ENCODE measurements at places on chromosomes 5 and 9.

GRCh38 chr5:111999286-111999685 is 242.3 kb upstream of the NREP start:
- no peak for DNase-seq

- DNase-seq: no peak
Observed at GRCh38 chr9:133945977-133946753, 46.0 kb downstream of the VAV2 start.

DNA sequence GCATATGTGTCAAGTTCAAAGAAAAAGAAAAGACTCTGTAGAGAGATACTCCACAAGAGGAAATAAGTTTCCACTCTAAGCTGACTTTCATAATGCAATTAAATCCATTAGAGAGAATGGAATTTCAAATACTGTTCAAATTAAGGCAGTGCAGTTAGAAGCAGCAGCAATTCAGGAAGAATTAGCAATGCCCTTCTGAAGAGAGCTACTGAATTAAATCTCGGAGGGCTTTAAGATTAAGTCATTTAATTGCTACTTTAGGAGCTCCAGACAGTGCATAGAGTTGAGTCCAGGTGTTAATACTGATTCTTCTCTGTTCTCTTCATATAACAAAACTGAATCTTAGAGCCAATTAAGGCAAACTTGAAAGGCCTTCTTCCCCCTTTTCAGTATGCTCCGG is 8.5 kb downstream of the CDH12 start:
- no peak for DNase-seq

GRCh38 chr5:81134066-81134465 is 99.1 kb upstream of the CKMT2 start:
- DNase-seq: no peak

DNA sequence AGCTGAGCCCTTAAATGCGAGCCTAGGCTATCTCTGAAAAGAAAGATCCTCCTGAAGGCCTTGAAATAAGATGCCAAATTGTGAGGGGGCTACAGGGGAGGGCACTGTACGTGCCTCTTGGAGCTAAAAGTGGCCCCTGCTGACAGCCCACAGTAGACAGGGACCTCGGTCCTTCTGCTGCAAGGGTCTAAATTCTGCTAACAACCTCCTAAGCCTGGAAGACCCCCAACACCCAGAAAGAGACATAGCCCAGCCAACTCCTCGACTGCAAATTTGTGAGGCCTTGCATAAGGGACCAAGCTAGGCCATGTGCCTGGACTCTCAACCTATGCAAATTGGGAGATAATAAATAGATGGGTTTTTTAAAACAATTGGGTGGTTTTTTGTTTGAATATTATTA is 54.7 kb downstream of the UBE2QL1 start:
- DNase-seq: no peak

GRCh38 chr9:133155156-133155555 is 8.6 kb downstream of the GBGT1 start:
- no peak for DNase-seq
